ENCODE measurements at places on chromosomes 1 and 21.

GRCh38 chr1:182048562-182048961 lies 12.9 kb downstream of the ZNF648 start:
- no peak for DNase-seq

- DNase-seq = no peak
These were observed 2.2 kb upstream of the ADAM30 start for GRCh38 chr1:119898530-119898929.

GRCh38 chr1:14135070-14135469 lies 435.1 kb downstream of the PRDM2 start:
- DNase-seq = no peak

DNA sequence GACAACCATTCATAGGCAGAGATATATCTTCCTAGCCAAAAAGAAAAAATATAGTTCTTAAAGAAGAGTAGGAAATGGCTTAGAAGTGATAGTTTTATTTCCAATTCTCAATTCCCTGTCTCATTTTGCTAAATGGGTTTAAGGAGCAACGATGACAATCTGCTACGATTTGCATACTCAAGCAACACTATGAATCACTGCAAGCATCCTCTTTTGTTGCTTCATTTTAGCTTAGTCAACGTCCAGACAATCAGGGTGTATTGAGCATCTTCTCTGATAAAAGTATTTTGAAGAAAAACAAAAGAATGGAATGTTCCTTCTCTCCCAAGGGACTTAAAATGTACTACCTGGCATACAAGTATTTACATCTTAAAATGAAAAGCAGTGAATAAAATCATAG lies 80.6 kb downstream of the RGS7 start:
- no peak for DNase-seq

- DNase-seq = no peak
These were observed 82.2 kb upstream of the BMP8A start for GRCh38 chr1:39409055-39409816.

DNA sequence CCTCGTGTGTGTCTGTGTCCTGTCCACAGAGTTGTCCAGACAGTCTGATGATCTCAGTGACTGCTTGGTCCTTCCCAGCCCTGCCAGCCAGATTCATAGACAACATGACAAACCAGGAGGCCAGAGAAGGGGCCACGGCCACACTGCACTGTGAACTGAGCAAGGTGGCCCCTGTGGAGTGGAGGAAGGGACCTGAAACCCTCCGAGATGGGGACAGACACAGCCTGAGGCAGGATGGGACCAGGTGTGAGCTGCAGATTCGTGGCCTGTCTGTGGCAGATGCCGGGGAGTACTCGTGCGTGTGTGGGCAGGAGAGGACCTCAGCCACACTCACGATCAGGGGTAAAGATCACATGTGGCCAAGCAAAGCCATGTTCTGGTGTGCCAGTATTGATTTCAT lies 96.4 kb downstream of the OBSCN start:
- no peak for DNase-seq

GRCh38 chr1:55078470-55078869 lies 39.1 kb downstream of the PCSK9 start:
- no peak for DNase-seq

DNA sequence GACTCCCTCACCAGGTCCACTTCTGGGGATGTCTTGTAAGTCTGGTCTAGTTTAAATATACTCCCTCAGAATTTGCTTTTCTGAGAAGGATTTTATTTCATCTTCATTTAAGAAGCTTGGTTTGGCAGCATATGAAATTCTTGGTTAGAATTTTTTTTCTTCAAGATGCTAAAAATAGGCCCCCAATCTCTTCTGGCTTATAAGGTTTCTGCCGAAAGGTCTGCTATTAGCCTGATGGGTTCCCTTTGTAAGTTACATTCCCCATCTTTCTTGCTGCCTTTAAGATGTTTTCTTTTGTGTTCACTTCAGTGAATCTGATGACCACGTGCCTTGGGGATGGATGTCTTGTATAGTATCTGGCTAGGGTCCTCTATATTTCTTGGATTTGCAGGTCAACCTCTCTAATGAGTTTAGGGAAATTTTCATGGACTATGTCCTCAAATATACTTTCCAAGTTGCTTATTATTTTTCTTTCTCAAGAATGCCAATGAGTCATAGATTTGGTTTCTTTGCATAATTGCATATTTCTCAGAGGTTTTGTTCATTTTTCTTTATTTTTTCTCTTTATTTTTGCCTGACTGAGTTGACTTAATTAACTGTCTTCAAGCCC lies 19.4 kb downstream of the TCP10L start:
- no peak for DNase-seq

GRCh38 chr1:21874778-21875547 lies 62.1 kb downstream of the HSPG2 start:
- no peak for DNase-seq

DNA sequence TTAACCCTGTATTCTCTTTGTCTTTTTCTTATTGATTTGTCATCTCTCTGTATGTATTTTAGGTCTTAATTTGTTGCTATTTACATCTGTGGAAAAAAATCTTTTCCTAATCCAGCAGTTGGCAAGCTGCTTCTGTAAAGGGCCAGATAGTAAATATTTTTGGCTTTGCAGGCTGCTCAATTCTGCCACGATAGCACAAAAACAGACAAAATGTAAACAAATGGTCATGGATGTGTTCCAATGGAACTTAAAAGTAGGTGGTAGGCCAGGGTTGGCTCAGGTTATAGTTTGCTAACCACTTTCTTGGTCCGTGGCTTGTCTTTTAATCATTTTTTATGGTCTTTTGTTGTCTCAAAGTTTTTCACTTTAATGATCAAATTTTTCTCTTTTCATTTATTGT lies 371.8 kb downstream of the HHAT start:
- no peak for DNase-seq

DNA sequence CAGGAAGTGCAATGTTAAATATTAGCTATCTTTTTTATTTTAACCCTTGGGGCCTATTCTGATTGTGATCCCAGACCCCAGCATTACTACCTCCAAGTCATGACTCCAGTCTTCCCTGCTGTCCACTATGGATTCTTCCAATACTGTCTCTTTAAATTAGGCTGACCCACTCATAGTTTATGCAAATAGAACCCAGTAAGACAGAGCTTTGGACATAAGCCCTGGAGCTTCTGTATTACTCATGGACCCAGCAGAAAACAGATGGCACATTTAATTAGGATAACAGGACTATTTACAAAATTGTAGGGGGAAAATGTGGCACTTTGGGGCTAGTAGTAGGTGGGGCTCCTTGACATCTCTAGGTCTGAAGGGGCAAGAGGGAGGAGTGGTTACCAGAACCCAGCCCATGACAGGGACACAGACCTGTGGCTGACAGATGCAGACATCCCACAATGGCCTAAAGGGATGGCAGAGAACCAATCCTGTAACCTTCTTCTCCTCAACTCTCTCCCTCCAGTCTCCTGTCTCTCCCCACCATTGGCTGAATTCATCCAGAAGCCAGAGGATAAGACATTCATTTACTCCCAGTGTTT lies 233.5 kb downstream of the OMA1 start:
- no peak for DNase-seq

DNA sequence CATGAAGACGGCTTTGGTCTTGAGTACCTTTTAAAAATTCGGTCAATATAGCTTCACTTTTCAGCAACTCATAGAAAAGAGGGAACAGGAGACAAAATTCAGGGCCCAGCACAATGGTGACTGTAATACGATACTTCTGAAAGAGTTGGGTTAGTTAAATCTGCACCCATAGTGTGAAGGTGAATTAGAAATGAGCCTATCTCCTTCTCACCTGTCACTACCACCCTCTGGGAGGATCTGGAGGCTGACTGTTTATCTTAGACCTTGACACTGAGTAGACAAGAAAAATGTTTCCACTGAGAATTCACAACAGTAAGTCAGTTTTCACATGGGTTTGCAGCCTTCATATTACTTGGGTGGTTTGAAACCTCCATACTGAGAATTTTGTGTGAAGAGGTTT lies 57.9 kb upstream of the HMGB4 start:
- no peak for DNase-seq

- no peak for DNase-seq
These were observed 20.0 kb upstream of the CNN3 start for GRCh38 chr1:94946886-94947285.

DNA sequence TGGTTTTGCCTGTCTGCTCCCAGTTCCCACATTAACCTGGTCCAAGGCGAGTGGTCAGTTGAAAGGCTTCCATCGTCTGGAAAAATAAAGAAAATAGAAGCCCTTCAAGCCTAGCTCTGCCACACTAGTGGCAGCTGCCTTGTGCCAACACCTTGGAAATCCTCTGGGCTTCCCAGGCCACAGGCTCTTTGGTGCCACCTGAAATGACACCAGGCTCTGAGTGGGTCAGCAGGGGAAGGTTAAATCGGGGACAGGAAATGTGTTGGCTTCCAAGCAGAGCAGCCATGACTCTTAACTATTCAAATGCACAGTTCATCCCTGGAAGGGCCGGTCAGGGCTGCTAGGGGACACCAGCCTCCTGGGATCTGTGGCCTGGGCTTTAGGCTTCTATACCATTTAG lies 558.7 kb downstream of the MATN1 start:
- no peak for DNase-seq

DNA sequence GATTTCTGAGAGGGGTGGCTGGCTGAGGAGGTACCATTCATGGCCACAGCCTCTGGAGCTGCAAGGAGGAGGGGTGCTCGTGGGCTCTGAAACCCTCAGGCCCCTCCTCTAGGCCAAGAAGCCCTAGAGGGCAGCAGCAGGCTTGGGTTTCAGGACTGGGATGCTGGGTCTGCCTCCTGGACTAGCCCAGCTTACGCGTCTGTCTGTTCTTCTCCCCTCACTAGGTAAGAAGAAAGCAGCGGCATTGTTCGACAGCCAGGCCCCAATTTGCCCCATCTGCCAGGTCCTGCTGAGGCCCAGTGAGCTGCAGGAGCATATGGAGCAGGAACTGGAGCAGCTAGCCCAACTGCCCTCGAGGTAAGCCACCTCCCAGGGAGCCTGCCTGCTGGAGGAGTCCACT lies 60.3 kb downstream of the TMEM53 start:
- DNase-seq = no peak

DNA sequence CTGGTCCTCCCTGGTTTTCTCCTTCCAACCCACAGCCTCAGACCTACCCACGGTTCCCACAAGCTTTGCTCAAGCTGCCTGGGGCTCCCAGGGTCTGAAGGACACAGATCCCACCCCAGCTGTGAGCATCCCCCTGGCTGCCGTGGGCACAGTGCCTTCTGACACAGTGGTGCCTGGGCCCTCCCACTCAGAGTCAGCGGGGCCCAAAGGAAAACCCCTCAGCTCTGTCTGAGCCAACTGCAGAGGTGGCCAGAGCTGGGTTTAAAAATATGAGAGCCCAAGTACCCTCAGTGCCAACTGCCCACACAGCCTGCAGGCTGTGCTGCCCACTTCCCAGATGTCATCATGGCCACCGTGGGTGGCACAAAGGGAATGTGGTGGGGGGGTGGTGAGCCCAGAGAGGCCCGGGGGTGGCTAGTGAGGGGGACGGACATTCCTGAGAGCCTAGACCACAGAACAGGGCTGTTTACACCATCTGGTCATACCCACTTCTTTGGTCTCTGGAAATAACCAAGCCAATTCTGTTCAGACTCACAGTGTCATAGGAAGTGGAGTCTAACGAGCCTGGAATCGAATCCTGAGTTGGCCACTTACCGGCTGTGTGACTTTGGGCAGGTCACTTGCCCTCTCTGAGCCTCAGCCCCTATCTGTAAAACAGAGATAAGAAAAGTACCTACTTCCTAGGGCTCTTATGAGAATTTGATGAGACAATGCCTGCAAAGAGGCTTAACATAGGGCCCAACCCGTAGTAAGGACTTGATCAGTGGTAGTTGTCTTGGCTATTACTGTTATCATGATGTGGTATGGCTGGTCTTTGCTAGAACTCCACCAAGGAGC lies 85.5 kb downstream of the CAMK2N1 start:
- DNase-seq = no peak

- no peak for DNase-seq
These were observed 588.8 kb upstream of the PBX1 start for GRCh38 chr1:163970151-163970550.

GRCh38 chr1:211198111-211198510 lies 61.1 kb upstream of the RCOR3 start:
- DNase-seq = no peak

DNA sequence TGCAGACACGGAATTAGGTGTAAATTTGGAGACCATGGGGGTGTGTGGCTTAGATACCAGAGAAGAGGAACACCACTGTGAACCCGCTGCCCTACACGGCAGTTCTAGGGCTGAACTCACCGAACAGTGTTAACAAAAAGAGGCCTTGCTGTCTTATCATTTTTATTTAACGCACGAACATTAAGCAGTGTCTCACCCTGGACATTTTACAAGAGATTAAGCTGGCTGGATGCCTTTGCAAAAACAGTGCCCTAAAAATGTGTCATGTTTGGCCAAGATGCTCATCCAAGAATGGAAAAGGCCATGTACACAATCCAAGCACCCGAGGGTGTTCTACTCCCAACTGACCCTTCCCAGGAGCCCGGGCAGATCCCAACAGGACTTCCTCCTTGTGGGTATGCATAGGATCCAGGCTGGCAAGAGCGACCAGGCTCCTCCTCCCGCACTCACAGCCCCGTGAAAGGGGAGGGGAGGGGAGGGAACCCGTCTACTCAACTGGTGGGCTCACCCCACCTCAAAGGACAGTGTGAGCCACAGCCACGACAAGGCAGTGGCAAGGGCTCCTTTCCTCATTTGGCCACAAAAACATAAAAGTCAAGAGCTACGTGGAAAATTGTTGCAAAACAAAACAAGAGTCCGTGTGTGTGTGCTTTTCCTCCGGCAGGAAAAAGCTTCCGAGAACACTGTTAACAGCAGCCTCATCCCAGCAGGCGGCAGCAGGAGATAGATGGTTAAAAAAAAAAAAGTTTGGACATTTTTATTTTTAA lies 20.3 kb downstream of the C2CD2 start:
- DNase-seq = no peak

- no peak for DNase-seq
These were observed 2.3 kb upstream of the RUNX1 start for GRCh38 chr21:35051287-35051818.

GRCh38 chr1:100502052-100502792 lies 35.7 kb upstream of the GPR88 start:
- peak; percentile 27 for DNase-seq

GRCh38 chr21:43986544-43987451 lies 25.3 kb upstream of the TRAPPC10 start:
- DNase-seq = no peak

- DNase-seq = no peak
These were observed 14.6 kb downstream of the TMEM201 start for GRCh38 chr1:9603307-9603706.

DNA sequence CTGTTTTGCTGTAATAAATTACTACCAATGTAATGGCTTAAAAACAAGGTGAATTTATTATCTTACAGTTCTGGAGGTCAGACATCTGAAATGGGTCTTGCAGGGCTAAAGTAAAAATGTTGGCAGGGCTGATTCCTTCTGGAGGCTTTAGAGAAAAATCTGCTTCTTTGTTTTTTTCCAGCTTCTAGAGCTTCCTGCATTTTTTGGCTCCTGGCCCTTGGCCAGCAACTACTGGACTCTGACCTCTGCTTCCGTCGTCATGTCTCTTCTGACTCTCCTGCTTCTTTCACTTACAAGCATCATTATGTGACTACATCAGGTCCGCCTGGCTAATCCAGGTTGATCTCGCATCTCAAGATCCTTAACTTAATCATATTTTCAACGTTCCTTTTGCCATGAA lies 350.9 kb downstream of the S1PR1 start:
- DNase-seq = no peak

GRCh38 chr1:30758785-30759380 lies 1.3 kb upstream of the LAPTM5 start:
- DNase-seq = no peak

GRCh38 chr21:41779659-41780058 lies 12.8 kb upstream of the RIPK4 start:
- peak; percentile 89 for DNase-seq

GRCh38 chr1:226903819-226904716 lies 33.7 kb downstream of the PSEN2 start:
- DNase-seq = no peak

- no peak for DNase-seq
These were observed 1.9 kb downstream of the KLF17 start for GRCh38 chr1:44120398-44120949.

All from NCI-H187 treated with DMSO at 0.1 percent for 48 hours (cell line).